ENCODE measurements at places on chromosomes 2 and 18.

DNA sequence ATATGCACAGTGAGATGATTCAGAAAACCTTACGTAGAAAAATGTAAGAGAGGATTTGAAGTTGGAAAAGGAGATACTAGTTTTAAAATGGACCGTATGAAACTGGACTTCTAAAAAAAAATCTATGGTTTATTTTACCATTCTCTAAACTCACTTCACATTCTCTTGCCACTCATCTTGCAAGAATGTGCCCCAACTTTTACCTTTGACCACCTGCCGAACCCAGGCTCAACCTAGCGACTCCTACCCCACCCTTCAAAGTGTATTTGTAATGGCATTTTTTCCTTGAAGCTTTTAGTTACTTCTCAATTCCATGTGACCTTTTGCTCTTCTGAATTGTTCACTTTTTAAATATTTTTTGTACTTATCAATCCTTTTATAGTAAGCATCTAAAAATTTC lies 160.8 kb downstream of the PHLPP1 start:
- DNase-seq: no peak

GRCh38 chr18:22005191-22005841 lies 164.1 kb upstream of the GATA6 start:
- no peak for DNase-seq

- peak; percentile 87 for DNase-seq
Measured at GRCh38 chr18:10499230-10499629, 26.6 kb upstream of the NAPG start.

GRCh38 chr2:189569295-189569910 lies 11.2 kb downstream of the SLC40A1 start:
- peak; percentile 67 for DNase-seq

DNA sequence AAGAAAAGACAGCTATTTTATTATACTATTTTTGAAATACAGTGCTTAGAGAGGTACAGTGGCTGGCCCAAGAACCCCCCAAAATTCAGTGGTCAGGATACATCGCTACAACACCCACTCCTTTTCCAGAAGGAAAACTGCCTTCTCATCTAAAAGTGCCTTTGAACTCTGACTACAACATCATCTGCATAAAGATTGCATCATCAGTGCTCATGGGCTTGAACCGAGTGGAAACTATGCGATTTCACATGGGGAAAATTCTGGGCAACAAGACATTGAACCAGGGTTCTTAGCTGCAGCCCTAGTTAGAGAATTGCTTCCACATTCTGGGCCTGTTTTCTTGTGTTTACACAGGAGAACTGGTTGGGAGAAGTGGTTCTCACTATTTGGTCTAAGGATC lies 294.6 kb upstream of the SLC14A2 start:
- DNase-seq: peak; percentile 7

- DNase-seq: no peak
Measured at GRCh38 chr2:55776479-55776878, 82.8 kb upstream of the PNPT1 start.

DNA sequence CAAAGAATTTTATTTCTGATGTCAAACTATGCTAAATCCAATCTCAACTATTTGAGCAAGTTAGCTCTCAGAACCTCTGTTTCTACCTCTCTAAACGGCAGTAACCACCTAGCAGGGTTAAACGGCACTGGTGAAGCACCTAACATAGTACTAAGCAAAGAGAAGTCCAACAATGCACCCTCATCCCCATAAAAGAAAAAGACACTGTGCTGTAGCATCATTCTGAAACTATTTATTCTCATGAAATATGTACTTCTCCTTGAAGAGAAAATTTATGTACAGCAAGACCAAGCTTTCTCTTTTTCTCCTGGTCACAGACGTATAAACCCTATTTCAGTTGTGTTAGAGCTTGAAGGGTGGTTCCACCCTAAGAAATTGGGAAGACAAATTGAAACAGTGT lies 4.8 kb downstream of the MEX3C start:
- DNase-seq: no peak

Measured in inflammatory macrophage (primary cell).